Psoas muscle (tissue), 8 donors: ENCODE measurements at places on chromosomes 3 and 15. TPM values are rescaled to one million over a fixed set of nuclear protein-coding genes. Genes with fewer than 3 reads are reported as not detected.

The ST8SIA2 gene
- 0.79 TPM for total RNA-seq

The IMPG2 gene
- total RNA-seq: 0.64 TPM

GRCh38 chr3:158233791-158234190 is 123.9 kb downstream of the RSRC1 start:
- H3K27me3 ChIP-seq: no peaks in the 10 kb centered on the region
- no peak for DNase-seq
- no peak overlapping the region for H3K4me3 ChIP-seq
- H3K4me1 ChIP-seq: no peaks in the 10 kb centered on the region
- H3K36me3 ChIP-seq: no peaks in the 10 kb centered on the region

DNA sequence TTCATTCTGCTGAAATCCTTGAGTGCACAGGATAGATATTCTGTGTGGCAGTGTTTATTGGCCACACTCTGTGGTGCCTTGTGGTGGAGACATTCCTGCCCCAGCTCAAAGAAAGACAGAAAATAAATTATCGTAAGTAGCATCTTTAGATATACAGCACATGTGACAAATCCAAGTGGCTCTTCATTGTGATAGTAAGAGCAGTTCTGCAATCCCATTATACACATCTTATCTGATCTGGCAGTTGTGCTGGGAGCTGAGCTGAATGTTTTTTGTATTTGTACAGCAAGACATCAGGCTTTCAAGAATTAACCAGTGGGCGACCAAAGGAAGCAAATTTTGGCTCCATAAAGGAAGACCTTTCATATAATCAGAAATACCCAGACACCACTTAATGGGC is 235.3 kb upstream of the MRPL3 start:
- H3K36me3 ChIP-seq: no peaks in the 10 kb centered on the region
- DNase-seq: no peak
- no peaks in the 10 kb centered on the region for H3K27me3 ChIP-seq
- no peak overlapping the region for H3K4me3 ChIP-seq
- H3K27ac ChIP-seq: no peak overlapping the region

The P2RY14 gene
- 1.6 TPM for total RNA-seq

The ST3GAL6 gene
- 9.7 TPM for total RNA-seq

DNA sequence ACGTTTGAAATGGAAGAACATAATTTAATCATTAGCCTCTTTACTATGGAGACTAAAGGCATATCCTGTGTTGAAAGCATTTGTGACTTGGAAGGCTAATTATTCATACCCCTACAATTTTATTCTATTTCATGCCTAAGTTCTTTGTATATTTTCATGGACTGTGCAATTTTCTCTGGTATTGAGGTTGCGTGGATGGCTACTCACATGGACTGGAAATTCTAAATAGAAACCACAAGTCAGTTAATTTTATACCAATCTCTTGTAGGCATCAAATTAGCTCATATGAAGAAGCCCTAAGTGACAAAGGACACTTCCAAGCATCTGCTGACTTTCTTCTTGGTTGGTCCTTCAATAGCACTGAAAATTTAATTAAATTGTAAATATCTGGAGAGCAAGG is 1353.5 kb downstream of the ROBO1 start:
- no peak overlapping the region for H3K27ac ChIP-seq
- no peaks in the 10 kb centered on the region for H3K4me1 ChIP-seq
- H3K4me3 ChIP-seq: no peak overlapping the region
- no peak for DNase-seq
- no peaks in the 10 kb centered on the region for H3K27me3 ChIP-seq

The CD96 gene
- 0.41 TPM for total RNA-seq

- peak overlapping the region; percentile 96 for H3K4me3 ChIP-seq
- H3K27me3 ChIP-seq: no peaks in the 10 kb centered on the region
- H3K4me1 ChIP-seq: peaks cover 4% of the 10 kb centered on the region
- no peaks in the 10 kb centered on the region for H3K36me3 ChIP-seq
- DNase-seq: peak; percentile 88
Observed at GRCh38 chr15:75455424-75455981, 4.0 kb upstream of the SIN3A start.

The UNC45A gene
- total RNA-seq: 12.2 TPM

The MOBP gene
- not detected for total RNA-seq

The LARP6 gene
- 7.4 TPM for total RNA-seq

The AADACL2 gene
- total RNA-seq: not detected

- H3K27ac ChIP-seq: no peak overlapping the region
- H3K4me3 ChIP-seq: no peak overlapping the region
- peaks cover 14% of the 10 kb centered on the region for H3K4me1 ChIP-seq
- H3K36me3 ChIP-seq: peaks cover 4% of the 10 kb centered on the region
- H3K27me3 ChIP-seq: no peaks in the 10 kb centered on the region
- DNase-seq: no peak
Observed at GRCh38 chr3:195263193-195263924, 7.6 kb downstream of the XXYLT1 start.

GRCh38 chr3:17232442-17232841 is 347.7 kb downstream of the PLCL2 start:
- no peak for DNase-seq
- no peaks in the 10 kb centered on the region for H3K27me3 ChIP-seq
- no peak overlapping the region for H3K4me3 ChIP-seq
- peaks cover 29% of the 10 kb centered on the region for H3K4me1 ChIP-seq
- H3K36me3 ChIP-seq: no peaks in the 10 kb centered on the region
- H3K27ac ChIP-seq: no peak overlapping the region

DNA sequence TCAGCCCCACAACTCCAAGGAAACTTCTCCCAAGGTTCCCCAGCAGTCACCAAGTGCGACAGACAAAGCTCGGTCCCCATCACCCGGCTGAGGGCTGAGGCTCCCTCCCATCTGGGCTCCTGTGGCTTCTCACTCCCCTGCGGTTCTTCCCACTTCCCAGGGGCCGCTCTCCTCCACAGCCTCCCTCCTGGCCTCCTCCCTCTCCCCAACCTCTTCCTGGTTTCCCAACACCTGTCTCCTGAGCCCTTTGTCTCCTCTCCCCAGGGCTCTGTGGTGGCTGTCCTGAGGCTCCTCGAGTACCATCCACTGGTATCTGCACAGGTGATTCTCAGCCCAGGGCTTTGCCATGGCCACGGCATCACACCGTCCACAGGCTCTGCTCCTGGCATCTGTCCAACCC is 113.2 kb upstream of the NSMCE3 start:
- H3K36me3 ChIP-seq: no peaks in the 10 kb centered on the region
- H3K4me3 ChIP-seq: no peak overlapping the region
- no peak overlapping the region for H3K27ac ChIP-seq

The IL17RC gene
- 10.4 TPM for total RNA-seq

The GPR171 gene
- total RNA-seq: 0.13 TPM

- DNase-seq: no peak
- H3K27me3 ChIP-seq: no peaks in the 10 kb centered on the region
- H3K4me1 ChIP-seq: no peaks in the 10 kb centered on the region
- no peaks in the 10 kb centered on the region for H3K36me3 ChIP-seq
- no peak overlapping the region for H3K4me3 ChIP-seq
Observed at GRCh38 chr15:48449734-48450133, 118.5 kb downstream of the DUT start.

DNA sequence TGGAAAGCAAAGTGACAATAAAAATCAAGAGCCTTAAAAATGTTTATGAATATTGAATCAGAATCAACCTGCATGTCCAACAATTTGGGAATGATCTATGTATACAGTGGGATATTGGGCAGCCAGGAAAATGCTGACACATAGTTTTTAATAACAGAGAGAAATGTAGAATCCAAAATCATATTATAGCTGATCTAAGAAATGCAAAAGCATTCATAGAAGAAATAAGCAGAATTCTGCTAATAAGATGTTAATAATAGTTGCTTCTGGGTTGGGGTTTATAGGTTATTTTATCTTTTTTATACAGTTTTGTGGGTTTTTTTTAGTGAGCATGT is 15.1 kb downstream of the KIF9 start:
- peaks cover 14% of the 10 kb centered on the region for H3K4me1 ChIP-seq
- H3K36me3 ChIP-seq: no peaks in the 10 kb centered on the region
- peak overlapping the region; percentile 70 for H3K27ac ChIP-seq
- DNase-seq: no peak
- H3K27me3 ChIP-seq: no peaks in the 10 kb centered on the region
- no peak overlapping the region for H3K4me3 ChIP-seq

The GOLGA8G gene
- total RNA-seq: not detected

GRCh38 chr3:159916052-159916451 is 72.6 kb upstream of the IL12A start:
- no peak for DNase-seq
- H3K4me1 ChIP-seq: peaks cover under 1% of the 10 kb centered on the region
- no peak overlapping the region for H3K4me3 ChIP-seq
- H3K36me3 ChIP-seq: no peaks in the 10 kb centered on the region

- H3K27ac ChIP-seq: no peak overlapping the region
- H3K27me3 ChIP-seq: no peaks in the 10 kb centered on the region
- no peak for DNase-seq
- no peaks in the 10 kb centered on the region for H3K4me1 ChIP-seq
- H3K4me3 ChIP-seq: no peak overlapping the region
Observed at GRCh38 chr15:71612397-71612722, 198.0 kb upstream of the NR2E3 start.

- peak; percentile 92 for DNase-seq
- no peaks in the 10 kb centered on the region for H3K36me3 ChIP-seq
- peak overlapping the region; percentile 98 for H3K27ac ChIP-seq
- no peaks in the 10 kb centered on the region for H3K27me3 ChIP-seq
Observed at GRCh38 chr3:179666436-179667035, 13.7 kb downstream of the USP13 start.

DNA sequence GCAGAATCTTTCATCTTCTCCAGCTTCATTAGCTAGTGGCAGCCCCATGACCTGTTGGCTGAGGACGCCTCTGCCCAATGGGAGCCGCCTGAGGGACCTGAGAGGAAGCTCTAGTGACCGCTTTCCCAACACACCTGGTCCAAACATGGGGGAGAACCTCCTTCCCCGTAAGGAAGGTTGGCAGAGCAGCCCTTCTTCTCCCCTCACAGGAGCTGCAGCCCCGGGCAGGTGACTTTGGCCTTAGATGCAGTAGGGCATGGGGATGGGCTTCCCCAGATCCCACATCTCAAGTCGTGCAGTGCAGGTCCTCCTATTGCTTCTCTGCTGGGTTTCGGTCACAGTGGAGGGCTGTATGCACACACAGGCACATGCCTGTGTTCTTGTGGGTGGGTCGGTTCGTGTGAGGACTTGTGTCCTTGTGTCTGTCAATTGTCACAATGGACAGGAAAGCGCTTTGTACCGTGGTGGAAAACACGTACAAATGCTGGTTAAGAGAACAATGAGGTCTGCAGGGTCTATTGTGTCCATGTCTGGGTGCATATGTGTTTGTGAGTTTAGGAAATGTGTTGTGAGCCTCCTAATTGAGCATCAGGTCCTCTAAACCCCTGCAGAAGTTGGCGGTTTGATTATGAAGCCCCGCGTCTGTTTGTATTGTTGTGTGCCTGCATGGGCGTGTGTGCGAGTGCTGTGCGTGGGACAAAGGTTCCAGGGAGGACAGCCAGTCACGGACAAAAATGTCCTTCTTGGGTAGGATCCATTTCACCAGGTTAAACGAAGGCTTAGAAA is 1.4 kb downstream of the ISLR2 start:
- H3K27me3 ChIP-seq: no peaks in the 10 kb centered on the region
- no peaks in the 10 kb centered on the region for H3K36me3 ChIP-seq
- H3K4me1 ChIP-seq: peaks cover 4% of the 10 kb centered on the region
- H3K4me3 ChIP-seq: peak overlapping the region; percentile 44
- DNase-seq: no peak

The HDAC11 gene
- total RNA-seq: 23.4 TPM

The CYP8B1 gene
- total RNA-seq: not detected

- DNase-seq: no peak
- H3K27me3 ChIP-seq: peaks cover 79% of the 10 kb centered on the region
- H3K4me1 ChIP-seq: peaks cover 12% of the 10 kb centered on the region
- H3K4me3 ChIP-seq: peak overlapping the region; percentile 67
- no peaks in the 10 kb centered on the region for H3K36me3 ChIP-seq
- no peak overlapping the region for H3K27ac ChIP-seq
Observed at GRCh38 chr15:66252685-66253417, 699 bp downstream of the MEGF11 start.
